ENCODE measurements at places on chromosomes 4 and X.

- DNase-seq, result no peak
Observed at GRCh38 chr4:147848634-147849033, 116.7 kb downstream of the ARHGAP10 start.

GRCh38 chr4:121192480-121192879 lies 28.4 kb upstream of the TNIP3 start:
- DNase-seq, result no peak

- DNase-seq, result no peak
Observed at GRCh38 chrX:119156241-119156640, 28.6 kb upstream of the KIAA1210 start.

DNA sequence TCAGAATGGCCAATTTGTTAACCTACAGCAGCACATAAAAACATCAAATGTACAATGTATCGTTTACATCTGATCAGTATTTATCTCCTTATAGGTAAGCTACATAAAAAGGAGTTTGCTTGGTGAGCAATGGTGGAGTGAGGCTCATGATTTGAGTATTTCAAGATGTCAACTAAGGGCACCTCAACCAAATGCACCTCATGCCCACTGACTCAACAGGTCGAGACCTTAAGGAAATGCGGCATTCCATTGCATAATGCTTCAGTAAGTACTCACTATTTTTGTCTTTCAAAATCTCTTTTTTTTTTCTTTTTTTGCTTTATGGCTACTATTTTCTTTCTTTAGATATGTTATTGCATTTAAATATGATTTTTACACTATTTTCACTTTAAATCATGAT lies 181.0 kb upstream of the TLL1 start:
- no peak for DNase-seq

- no peak for DNase-seq
Observed at GRCh38 chrX:44570522-44570921, 27.9 kb upstream of the FUNDC1 start.

DNA sequence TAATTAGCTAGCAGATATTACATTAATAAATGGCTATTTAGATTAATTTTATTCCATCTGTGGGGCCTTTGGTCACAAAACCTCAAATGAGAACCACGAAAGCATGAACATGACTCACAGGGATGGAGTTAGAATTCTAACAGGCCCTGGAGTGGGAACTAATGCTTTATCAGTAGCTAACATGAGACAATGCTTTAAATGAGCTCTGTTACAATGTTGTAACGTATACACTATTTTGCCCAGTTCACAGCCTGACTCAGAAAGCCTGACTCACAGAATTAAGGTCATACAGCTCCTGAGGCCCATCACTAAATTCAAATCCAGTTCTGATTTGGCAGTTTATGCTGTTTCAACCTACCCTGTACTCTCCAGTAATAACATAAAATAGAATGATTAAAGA lies 23.2 kb downstream of the VEGFC start:
- no peak for DNase-seq

DNA sequence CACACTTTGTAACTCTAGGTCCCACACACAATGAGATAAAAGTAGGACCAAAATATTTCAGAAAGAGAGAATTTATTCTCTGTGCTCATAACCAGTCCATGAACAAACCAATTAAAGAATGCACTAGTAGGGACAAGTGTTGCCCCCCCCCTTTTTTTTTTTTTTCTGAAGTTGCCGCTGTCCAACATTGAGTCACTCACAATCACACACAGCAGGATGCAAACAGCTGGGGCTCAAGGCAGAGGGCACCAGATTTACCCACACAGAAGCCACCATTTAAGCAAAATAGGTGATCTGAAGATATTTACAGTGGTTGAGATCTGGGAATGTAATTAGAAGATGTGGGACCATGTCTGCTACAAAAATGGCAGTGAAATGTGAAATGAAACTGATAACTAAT lies 850.9 kb upstream of the SLIT2 start:
- no peak for DNase-seq

DNA sequence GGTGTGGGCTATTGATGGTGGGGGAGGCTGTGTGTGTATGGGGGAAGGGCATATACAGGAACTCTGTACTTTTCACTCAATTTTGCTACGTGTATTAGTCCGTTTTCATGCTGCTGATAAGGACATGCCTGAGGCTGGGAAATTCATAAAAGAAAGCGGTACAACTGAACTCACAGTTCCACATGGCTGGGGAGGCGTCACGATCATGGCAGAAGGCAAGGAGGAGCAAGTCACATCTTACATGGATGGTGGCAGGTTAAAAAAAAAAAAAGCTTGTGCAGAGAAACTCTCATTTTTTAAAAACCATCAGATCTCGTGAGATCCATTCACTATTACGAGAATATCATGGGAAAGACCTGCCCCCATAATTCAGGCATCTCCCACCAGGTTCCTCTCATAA lies 152.3 kb downstream of the NEK1 start:
- DNase-seq, result no peak

DNA sequence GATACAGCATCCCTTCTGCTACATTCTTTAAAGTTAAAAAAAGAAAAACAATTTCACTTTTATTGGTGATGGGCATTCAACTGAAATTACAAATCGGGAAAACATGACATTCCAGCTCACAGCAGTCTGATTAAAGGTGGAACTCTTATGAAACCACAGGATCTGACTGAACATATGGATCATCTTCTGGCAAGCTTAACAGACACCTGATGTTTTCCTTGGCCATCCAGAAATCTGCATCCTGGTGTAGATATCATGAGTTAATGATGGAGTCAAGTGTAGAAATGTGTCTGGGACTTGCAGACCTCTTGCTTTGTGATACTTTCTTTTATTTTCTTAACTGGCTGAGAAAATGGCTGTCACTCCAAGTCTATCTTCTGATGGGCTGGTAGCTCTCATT lies 167.9 kb downstream of the CBR4 start:
- no peak for DNase-seq

GRCh38 chrX:149274516-149275105 lies 230.5 kb downstream of the IDS start:
- no peak for DNase-seq

DNA sequence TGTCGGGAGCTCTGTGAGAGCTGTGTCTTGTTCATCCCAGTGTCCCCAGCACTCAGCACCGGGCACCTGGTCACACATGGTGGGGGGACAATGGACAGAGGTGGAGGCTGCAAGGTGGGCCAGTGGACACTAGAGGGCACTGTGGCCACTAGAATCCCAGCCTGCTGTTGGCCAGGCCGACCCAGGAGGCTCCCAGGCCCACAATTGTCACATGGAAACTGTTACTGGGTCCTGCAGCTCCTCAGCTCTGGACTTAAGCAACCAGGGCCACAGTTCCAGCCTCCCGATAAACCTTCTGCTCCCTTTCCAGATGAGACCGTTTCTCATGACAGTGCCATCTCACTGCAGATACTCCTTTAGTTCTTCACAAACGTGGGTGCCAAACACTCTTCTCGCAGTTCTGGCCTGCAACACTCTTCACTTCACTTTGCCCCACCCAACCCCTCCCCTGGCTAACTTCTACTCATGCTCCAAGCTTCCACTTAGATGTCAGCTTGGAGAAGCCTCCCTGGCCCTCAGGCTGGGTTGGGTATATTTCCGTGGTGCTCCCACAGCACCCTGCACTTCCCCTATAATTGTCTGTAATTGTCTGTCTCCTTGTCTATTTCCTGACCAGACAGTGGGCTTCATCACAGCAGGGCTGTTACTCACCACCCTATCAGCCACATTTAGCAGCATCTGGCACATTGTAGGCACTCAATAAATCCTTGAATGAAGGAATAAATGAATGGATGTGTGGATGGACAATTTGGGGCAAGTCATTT lies 3.5 kb upstream of the IQSEC2 start:
- DNase-seq, result peak; percentile 19

DNA sequence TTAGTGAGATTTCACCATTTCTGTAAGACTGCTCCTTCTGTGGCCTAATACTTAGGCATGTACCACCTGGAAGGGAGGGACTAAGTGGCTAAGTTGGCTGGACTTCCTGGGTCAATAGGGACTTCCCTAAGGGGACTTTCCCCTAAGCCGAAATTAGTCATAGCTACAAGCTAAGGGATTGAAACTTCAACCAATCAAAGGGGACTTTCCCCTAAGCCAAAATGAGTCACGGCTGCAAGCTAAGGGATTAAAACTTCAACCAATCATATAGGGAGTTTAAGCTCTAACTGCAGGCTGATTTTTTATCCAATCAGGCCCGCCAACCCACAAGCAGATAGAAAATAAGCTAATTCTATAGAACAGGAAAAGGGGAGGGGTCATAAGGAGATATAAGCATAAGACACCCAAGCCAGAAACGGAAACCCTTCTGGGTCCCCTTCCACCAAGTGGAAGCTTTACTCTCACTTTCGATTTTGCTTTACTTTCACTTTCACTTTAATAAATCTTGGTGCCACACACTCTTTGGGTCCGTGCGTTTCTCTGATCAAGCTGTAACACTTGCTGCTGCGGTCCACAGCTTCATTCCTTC lies 382.8 kb downstream of the KLHL4 start:
- peak; percentile 68 for DNase-seq

- peak; percentile 51 for DNase-seq
Observed at GRCh38 chr4:98929341-98930267, 671 bp upstream of the EIF4E start.

- no peak for DNase-seq
Observed at GRCh38 chrX:40078489-40079227, 19.1 kb downstream of the BCOR start.

DNA sequence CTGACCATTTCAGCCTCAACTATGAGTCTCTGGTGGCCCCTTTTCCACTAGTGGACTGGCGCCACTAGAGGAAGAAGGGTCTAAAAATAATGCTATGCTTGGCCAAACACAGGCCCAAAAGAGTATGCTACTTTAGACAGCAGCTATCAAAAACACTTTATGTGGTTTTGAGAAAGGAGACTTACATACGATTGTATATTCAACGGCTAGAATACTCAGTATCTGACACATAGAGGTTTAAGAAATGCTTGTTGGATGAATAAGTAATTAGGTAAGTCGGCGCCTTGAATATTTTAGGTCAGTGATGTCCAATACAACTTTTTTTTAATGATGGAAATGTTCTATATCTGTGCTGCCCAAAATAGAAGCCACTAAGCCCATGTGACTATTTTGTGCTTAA lies 25.7 kb upstream of the TMPRSS11A start:
- DNase-seq, result no peak

- DNase-seq, result no peak
Observed at GRCh38 chr4:173443121-173443520, 44.2 kb upstream of the SCRG1 start.

- no peak for DNase-seq
Observed at GRCh38 chr4:94515365-94515764, 63.6 kb downstream of the PDLIM5 start.

DNA sequence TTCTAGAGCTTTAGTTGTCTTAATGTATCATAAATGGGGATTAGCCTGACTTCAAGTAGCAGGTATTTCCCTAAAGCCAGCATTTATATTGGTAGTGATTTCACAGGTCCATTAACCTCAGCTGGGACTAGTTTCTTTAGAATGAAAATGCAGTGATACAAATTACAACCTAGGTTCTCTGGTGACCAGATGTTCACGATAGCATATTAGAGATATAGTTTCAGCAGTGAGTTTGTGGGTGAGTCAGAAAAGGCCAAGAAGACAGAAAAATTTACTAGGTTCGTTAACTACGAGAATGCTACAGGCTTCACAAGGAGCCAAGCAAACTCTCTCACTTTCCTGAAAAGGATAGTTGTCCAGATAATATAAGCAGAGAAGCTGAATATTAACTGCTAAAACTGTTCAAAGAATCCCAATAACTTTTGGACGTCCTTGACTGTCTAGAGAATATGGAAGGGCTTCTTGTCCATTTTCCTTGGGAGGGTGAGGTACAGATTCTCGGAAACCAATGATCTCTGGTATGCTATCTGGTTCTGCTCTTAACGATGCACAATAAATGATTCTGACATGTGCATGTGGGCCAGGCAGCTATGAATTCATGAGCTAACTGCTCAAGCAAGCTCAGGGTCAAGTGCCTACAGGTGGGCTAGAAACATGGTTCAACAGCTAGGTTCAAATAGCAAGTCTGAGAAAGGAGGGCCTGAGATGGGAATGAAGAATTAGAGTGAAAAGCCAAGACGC lies 6.0 kb upstream of the SPCS3 start:
- DNase-seq, result no peak

DNA sequence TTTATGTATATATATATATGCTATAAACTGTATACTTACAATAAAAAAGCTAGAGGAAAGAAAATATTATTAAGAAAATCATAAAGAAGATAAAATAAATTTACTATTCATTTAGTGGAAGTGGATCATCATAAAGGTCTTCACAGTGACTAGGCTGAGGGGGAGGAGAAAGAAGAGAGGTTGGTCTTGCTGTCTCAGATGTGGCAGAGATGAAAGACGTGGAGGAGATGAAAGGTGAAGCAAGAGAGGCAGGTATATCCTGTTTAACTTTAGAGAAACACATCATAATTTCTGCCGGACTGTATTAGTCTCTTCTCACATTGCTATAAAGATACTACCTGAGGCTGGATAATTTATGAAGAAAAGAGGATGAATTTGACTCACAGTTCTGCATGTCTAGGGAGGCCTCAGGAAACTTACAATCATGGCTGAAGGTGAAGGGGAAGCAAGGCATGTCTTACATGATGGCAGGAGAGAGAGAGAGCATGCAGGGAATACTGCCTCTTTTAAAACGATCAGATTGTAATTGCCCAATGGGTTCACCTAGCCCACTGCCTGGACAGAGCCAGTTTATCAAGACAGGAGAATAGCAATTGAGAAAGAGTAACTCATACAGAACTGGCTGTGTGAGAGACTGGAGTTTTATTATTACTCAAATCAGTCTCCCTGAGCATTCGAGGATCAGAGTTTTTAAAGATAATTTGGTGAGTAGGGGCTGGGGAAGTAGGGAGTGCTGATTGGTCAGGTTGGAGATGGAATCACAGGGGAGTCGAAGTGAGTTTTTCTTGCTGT lies 22.1 kb upstream of the RRAGB start:
- no peak for DNase-seq

DNA sequence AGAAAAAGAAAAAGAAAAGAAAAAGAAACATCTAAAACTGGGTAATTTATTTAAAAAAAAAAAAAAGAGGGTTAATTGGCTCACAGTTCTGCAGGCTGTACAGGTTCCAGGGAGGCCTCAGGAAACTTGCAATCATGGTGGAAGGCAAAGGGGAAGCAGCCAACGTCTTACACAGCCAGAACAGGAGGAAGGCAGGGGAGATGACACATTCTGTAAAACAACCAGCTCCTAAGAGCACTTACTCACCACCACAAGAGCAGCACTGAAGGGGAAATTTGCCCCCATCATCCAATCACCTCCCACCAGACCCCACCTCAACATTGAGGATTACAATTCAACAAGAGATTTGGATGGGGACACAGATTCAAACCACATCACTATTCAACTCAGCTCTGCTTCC lies 36.8 kb upstream of the TMEM184C start:
- no peak for DNase-seq

- DNase-seq, result no peak
Observed at GRCh38 chrX:12979616-12980015, 4.7 kb downstream of the TMSB4X start.

DNA sequence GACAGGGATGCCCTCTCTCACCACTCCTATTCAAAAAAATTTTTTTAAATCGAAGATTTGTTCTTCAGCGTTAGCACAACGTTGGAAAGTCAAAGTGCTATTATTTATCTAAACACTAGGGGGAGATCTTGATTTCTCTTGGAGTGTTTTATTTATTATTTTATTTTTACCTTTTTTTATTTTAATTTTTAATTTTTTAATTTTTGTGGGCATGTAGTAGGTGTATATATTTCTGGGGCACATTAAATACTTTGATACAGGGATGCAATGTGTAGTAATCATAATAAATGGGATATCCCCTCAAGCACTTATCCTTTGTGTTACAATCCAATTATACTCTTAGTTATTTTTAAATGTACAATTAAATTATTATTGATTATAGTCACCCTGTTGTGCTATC lies 37.4 kb upstream of the SLC10A4 start:
- DNase-seq, result no peak
